A549 treated with Mapracorat at 1 μM for 4 hours (cell line): ENCODE measurements at places on chromosomes 1 and 21. TPM values are rescaled to one million over a fixed set of nuclear protein-coding genes. Genes with fewer than 3 reads are reported as not detected.

CTNNBIP1 gene
- total RNA-seq: 7.8 to 12.9 TPM (median 12.0 TPM) in 5 replicates

FMOD gene
- total RNA-seq: not detected in 5 replicates

SLC22A15 gene
- 0.52 to 1.0 TPM (median 0.81 TPM) in 5 replicates for total RNA-seq

FCN3 gene
- not detected in 5 replicates for total RNA-seq

TDRD5 gene
- total RNA-seq: 0.05 TPM in 2 of 5 replicates, not detected in the others

SLAMF9 gene
- 0.12 to 0.94 TPM (median 0.49 TPM) in 5 replicates for total RNA-seq

FAM177B gene
- total RNA-seq: not detected in 5 replicates

MACO1 gene
- 8.5 to 11.5 TPM (median 9.4 TPM) in 5 replicates for total RNA-seq

DMBX1 gene
- total RNA-seq: 0.63 to 1.2 TPM (median 0.94 TPM) in 5 replicates

CFHR1 gene
- 0.15 to 0.23 TPM in 2 of 5 replicates, not detected in the others for total RNA-seq

ADORA1 gene
- 0.50 to 0.74 TPM (median 0.68 TPM) in 5 replicates for total RNA-seq

OR2W3 gene
- not detected in 5 replicates for total RNA-seq

VASH2 gene
- 1.7 to 3.5 TPM (median 2.9 TPM) in 5 replicates for total RNA-seq

RIPPLY3 gene
- total RNA-seq: 0.30 to 0.78 TPM (median 0.47 TPM) in 5 replicates

GLUL gene
- 19.7 to 27.3 TPM (median 21.3 TPM) in 5 replicates for total RNA-seq

TMEM125 gene
- not detected in 5 replicates for total RNA-seq

C1orf35 gene
- 29.4 to 41.3 TPM (median 39.2 TPM) in 5 replicates for total RNA-seq

IL10RB gene
- total RNA-seq: 16.6 to 18.6 TPM (median 18.0 TPM) in 5 replicates

NTRK1 gene
- 0.08 to 0.18 TPM (median 0.13 TPM) in 3 of 5 replicates, not detected in the others for total RNA-seq

KMO gene
- total RNA-seq: 0.64 to 1.6 TPM (median 1.0 TPM) in 5 replicates

SPRR2D gene
- not detected in 5 replicates for total RNA-seq

LMOD1 gene
- not detected in 5 replicates for total RNA-seq

BSND gene
- not detected in 5 replicates for total RNA-seq

BARHL2 gene
- total RNA-seq: not detected in 5 replicates

SLC6A9 gene
- total RNA-seq: 11.5 to 16.0 TPM (median 13.8 TPM) in 5 replicates

NEK2 gene
- total RNA-seq: 34.9 to 45.6 TPM (median 44.5 TPM) in 5 replicates

PGLYRP3 gene
- not detected in 5 replicates for total RNA-seq

RXFP4 gene
- total RNA-seq: not detected in 5 replicates

KRTAP13-2 gene
- total RNA-seq: not detected in 5 replicates

ZNF593OS gene
- total RNA-seq: 0.65 TPM in 1 of 5 replicates, not detected in the others

CCDC185 gene
- total RNA-seq: 0.06 TPM in 1 of 5 replicates, not detected in the others

CD164L2 gene
- total RNA-seq: not detected in 5 replicates
